Stimulated activated CD8-positive, alpha-beta memory T cell treated with anti-CD3 and anti-CD28 coated beads, Interleukin-15, amount 100 ng/mL, for 48 hours (primary cell): ENCODE measurements at places on chromosomes 11 and 22.

DNA sequence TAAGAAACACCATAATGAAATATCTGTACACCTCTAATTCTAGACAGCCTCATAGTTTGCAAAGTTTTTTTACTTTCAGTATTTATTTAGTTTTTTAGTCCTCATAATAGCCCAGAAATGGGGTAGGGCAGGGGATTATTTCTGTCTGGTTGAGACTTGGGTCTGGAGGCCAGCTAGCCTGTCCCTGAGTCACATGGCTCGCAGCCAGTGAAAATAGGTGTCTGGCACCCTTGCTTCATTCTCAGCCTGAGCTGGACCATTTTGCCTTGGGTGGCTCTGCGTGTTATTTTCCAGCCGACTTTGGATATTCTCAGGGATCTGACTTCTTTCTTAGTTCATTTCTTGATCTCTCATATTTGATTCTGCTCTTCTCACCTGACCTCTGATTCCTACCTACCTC, 123.9 kb upstream of the NARS2 start:
- no peak for DNase-seq

DNA sequence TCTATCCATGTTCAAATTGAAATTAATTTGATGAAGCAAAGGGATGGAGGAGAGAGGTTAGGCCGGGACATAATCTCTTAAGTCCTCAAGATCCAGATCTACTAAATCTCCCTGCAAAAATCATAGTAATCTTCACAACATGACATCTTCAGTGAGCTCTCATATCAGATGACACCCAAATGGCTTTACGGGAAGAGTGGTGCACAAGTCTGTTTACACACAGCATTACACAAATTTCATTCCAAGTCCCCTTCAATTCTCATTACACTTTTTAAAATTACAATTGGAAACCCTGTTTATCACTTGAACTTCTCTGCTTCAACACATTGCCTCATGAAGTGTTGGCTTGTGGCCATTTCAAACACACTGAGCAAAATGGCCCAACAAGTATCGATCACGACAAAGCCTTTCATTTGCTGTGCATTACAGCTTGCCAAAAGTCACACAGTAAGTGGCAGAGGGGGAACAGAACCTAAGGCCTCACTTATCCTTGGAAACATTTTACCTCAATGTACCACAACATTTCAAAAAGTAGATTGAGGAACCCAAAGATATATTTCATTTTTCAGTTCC, 17.9 kb upstream of the TPH1 start:
- DNase-seq, result no peak

- no peak for DNase-seq
These were observed 62.2 kb upstream of the SOX6 start for GRCh38 chr11:16418428-16419097.

GRCh38 chr11:63549411-63549810, 12.8 kb downstream of the PLAAT4 start:
- DNase-seq, result no peak

DNA sequence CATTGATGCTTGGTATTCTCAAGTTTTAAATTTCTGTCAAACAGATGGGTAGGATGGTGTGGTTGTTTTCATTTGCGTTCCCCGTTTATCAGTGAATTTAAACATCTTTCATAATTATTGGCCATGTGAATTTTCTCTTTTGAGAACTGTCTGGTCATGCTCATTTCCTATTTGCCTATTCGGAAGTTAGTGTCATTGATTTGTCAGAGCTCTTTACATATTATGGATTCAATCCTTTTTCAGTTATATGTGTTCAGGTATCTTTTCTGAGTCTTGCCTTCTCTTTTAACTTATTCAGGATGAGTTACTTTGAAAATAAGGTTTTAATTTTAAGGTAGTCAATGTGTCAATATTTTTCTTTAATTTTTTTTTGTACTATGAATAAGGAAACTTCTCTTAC, 315.7 kb downstream of the MN1 start:
- no peak for DNase-seq

DNA sequence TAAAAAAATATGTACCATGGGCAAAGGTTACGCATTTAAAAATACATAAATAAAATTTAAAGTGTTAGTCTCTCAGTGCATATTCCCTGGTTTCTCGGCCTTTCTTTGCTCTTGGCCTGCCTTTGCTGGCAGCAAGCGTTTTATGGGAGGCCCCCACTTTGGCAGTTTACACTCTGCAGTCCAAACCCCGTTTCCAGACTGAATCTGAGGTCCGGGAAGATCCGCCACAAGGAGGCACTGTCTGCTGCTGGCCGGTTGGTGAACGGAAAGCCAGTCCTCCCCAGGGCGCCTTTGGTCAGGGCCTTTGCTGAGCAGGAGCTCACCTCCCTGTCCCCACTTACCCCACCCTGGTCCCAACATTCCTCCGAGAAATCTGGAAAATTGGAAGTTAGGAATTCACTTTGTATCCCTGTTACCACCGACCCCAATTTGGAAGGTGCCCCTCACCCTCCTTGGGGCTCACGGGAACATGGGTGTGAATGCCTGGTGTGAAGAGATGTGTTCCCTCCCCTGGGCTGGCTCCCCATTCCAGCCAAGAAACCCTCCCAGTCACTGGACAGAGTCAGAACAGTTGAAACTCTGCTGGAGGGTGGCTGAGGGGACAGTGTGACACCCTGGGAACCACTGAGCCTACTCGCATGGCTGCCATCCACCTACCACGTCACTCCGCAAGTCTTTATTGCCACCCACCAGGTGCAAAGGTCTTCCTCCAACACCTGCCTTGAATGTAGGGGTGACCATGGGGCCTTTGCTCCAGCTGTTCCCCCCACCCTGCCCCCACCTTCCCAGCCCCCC, 9.4 kb upstream of the SF1 start:
- no peak for DNase-seq

GRCh38 chr11:2890466-2891294, 5.1 kb upstream of the CDKN1C start:
- no peak for DNase-seq

GRCh38 chr11:43579171-43579918, 101.2 kb upstream of the HSD17B12 start:
- peak; percentile 45 for DNase-seq

DNA sequence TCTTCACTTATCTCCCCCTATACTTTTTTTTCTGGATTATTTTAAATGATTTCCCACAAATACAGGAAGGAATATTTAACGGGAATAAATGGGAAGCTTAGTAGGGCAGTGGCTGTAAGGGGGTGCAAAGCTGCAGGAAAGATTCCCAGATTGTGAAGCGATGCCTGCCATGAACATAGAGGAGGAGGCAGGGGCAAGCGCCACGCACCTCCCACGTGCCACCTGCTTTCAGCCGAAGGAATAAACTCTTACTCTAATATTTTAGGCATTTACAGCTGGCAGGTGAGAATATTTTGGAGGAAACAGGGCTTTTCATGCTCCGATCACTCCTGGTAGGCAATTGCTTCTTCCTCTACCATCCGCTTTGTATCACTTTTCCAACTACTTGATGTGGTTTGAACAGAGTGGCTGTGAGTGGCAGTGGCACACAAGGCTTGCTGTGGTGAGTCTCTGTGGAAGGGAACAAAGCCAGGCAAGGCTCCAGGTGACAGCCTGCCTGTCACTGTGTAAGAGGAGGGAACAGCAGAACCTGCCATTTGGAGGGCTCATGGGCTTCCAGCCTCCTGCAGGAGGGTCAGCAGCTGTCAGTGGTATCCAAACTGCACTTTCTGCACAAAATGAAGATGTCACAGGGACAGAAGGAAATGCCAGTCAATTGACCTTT, 54.5 kb upstream of the PLET1 start:
- DNase-seq, result no peak

- no peak for DNase-seq
These were observed 60.7 kb upstream of the MPEG1 start for GRCh38 chr11:59273373-59273841.

DNA sequence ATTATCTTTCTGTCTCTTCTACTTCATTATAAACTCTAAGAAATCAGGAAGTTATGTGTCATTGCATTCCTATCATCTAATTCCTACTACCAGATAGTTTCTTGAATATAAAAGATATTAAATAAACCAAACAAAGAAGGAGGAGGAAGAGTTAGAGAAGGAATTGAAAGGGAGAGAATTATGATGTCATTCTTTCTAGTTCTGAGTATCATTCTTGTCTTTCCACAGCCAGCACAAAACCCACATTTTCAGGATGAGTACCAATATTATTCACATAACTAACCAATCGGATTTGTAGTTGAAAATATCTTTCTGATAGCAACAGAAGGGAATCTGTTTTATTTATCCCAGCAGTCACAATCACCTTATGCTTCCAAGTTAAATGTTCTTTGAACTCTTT, 13.3 kb downstream of the MS4A13 start:
- no peak for DNase-seq

- no peak for DNase-seq
These were observed 37.0 kb upstream of the KIRREL3 start for GRCh38 chr11:127037596-127037995.

DNA sequence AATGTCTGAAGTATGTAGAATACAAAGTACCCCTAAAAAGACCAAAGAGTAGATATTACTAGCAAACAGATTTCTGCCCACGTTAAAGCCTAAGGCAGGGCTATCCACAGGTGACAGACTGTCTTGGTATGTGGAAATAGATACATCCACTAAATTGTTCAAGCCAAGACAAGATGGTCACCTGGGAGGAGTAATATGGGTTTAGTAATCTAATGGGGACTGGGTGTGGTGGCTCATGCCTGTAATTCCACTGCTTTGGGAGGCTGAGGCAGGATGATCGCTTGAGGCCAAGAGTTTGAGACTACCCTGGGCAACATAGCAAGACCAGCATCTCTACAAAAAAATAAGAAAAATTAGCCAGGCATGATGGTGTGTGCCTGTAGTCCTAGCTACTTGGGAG, 7.5 kb downstream of the SGSM3 start:
- DNase-seq, result no peak

DNA sequence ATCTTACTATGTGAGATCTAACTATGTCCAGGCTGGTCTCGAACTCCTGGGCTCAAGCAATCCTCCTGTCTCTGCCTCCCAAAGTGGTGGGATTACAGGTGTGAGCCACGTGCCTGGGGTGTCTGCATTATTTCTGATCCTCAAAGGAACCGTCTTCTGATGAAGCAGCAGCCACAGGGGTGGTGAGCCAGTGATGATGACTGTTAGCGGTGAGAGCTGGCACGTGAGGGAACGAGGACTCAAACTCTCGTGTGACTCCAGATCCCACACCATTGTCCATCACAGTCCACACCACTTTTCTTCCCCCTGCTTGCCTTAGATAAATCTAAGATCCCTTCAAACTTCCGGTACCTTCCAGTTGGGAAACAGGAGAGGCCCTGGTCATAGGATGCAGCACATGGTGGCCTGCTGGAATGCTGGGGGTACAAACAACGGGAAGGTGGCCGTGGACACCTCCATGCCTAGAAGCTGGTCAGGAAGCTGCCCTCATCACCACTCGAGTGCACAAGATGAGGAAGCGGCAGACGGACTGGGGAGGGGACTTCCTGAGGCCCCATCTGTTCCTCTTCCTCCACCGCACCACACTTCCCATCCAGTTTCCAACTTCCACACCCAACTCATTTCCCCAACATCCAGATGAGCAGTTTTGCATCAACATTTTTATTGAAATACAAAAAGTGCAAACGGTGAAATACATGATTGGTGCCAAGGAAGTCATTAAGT, 23.8 kb downstream of the ARHGAP1 start:
- DNase-seq, result no peak

DNA sequence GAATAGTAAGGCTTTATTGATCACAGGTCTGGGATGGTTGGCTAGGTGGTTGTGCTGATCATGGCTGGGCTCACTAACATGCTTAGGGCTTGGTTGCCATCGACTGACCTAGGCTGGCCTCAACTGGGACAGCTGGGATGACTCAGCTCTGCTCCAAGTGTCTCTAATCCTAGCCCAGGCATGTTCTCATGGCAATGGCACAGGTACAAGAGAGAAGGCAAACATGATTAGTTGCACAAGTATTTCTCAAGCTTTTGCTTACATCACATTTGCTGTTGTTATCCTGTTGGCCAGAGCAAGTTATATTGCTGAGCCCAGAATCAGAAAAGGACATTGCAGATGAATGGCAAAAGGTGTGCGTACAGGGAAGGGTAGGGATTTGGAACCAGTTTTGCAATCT, 68.5 kb upstream of the SLC35C1 start:
- DNase-seq, result no peak

DNA sequence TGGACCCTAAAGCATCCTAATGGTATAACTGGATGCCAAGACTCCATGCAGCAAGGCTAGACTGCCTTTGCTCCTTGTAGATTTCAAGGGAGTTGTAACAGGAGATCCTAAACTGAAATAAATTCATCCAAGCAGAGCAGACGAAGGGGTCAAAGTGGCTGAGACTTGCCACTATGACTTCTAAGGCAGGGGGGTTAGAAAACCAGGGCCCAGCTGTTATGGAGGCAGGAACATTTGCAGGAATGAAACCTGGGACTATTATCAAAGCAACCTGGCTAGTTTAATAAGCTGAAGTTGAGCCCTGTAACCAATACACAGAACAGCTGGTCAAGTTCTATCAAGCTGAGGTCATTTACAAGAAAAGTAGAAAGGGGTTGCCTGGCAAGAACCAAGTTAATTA, 122.2 kb upstream of the TRPC6 start:
- no peak for DNase-seq

- DNase-seq, result no peak
These were observed 7.3 kb upstream of the CRYBB3 start for GRCh38 chr22:25192406-25192805.

DNA sequence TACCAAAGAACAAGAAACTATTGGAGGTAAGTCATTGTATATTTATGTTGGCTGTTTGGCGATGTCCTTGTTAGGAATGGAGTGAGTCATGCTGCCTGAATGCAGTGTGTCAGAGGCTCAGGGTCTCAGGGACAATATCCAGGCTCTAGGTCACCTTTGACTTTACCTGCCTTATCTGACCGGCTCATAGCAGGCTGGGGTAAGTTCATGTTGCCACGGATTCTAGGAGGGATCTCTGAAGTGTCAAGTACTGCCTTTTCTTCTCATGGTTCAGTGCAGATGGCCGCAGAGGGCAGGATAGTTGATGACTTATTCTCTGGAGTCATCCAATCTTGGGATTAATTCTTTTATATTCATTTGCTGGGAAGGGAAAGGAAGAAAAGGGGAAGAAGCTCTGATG, 53.2 kb downstream of the SPON1 start:
- no peak for DNase-seq

DNA sequence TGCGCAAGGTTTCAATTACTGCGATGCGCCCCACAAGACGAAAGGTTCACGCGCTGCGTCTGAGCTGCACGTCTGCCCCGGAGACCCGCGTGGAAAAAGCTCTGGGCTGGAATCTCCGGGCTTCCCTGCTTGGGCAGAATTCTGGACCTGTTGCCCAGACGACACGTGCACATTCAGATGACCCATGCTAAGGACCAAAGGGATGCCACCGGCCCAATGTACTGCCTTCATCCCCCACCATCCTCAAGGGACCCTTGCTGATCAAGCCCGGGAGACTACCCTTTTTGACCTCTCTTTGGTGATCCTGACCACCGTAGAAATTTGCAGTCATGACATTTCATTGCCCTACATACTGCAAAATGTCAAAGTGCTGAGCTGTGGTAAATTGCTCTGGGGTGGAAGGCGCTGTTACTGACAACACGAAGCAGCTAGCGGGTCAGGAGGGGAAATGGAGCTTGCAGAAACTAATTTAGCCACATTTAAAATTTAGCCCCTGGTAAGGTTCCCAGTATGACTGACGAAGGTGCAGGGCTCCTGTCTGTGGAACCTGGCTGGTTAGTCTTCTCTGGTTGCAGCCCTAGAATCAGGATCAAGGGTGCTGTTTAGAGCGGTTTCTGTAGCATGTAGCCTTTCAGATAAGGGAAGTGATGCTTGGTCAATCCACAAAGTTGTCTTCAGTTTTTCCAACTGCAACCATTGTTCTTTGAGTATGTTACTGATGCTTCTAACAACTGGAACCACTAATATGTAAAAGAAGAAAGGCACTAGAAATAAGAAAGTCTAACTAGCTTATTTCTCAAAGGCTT, 81.9 kb downstream of the PRR5L start:
- DNase-seq, result no peak
